Activated T-helper 2 cell treated with anti-CD3 and anti-CD28 coated beads, Interferon-gamma antibody, Interleukin-2, Interleukin-4, amounts not matched to agents 10 μg/mL and 5 μg/mL and 100 μg/mL, durations not matched to agents 14 hours and 24 hours and 36 hours (primary cell): ENCODE measurements at places on chromosomes 3 and 15. TPM values are rescaled to one million over a fixed set of nuclear protein-coding genes. Genes with fewer than 3 reads are reported as not detected.

DNA sequence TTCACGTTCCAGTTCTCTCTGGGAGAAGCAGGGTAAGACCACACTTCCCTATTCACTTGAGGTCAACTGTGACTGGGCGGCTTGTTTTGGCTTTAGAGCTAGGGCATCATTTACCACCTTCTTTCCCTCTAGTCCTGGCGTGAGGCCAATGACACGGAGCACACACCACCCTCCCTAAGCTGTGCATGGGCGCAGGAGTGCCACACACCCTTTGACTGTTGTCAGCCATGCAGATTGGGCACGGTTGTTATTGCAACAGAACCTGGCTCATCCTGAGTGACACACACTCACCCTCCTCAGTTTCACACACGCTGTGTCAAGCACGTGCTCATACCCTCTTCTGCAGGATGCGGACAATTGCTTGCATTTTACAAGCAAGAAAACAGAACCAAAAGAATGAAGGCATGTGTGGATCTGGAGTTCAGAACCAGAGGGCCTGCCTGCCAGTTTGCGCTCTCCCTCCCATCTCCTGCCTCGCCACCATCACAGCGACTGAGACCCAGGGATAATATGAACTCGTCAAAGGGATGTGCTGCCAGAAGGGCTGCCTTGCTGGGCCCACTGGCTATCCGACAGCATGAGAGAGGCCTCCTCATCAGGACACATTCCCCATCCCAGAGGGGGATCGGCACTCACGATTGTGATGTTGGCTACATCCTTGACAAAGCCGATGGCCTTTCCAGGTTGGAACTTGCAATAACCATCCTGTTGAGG is 17.6 kb downstream of the CTSH start:
- no peak overlapping the region for H3K4me3 ChIP-seq
- peaks cover 4% of the 10 kb centered on the region for H3K4me1 ChIP-seq
- H3K27me3 ChIP-seq: no peaks in the 10 kb centered on the region
- no peak for DNase-seq

DNA sequence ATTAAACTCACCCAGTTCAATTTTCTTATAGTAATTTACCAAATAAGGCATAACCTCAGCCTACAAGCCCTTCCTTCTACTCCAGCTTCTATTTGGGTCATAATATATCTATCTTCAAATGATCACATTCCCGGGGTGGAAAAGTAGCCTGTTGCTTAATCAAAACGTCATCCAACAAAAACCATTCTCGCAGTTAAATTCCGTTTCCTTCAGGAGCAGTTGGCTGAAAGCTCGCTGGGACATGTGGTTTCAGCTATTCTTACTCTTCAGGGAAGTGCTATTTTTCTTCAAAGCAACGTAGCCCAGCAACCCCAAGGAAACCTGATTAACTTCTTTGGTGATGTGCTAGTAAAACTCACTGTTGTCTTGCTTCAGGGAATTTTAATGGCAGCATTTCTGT is 59.6 kb downstream of the MAGI1 start:
- no peak overlapping the region for H3K27ac ChIP-seq
- no peaks in the 10 kb centered on the region for H3K36me3 ChIP-seq
- no peak overlapping the region for H3K4me3 ChIP-seq
- no peak for DNase-seq
- H3K4me1 ChIP-seq: no peaks in the 10 kb centered on the region

ATP8B4 gene
- total RNA-seq: 69.7 and 75.3 TPM in 2 replicates

DNA sequence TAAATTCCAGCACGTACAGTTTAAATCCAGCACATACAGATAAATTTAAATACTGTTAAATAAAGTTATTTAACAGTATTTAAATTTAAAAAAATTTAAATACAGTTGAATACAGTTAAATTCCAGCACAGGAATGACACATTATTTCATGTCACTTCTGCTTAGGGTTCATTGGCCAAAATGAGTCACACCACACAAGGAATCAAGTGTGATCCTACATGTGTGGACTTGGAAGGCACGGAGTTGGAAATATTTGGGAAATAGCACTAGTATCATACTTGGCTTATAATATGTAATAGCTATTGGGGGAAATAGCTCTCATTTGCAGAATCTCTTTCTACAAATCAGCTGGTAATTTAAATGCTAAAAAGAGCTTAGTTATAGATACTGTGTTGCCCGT is 10.6 kb downstream of the RAB7A start:
- peaks cover 61% of the 10 kb centered on the region for H3K36me3 ChIP-seq
- H3K4me1 ChIP-seq: peaks cover 34% of the 10 kb centered on the region
- no peak overlapping the region for H3K27ac ChIP-seq
- no peak overlapping the region for H3K4me3 ChIP-seq
- no peaks in the 10 kb centered on the region for H3K27me3 ChIP-seq

GRCh38 chr3:144112036-144112435 is 140.4 kb downstream of the DIPK2A start:
- H3K4me3 ChIP-seq: no peak overlapping the region
- H3K4me1 ChIP-seq: no peaks in the 10 kb centered on the region
- H3K27ac ChIP-seq: no peak overlapping the region
- no peaks in the 10 kb centered on the region for H3K36me3 ChIP-seq
- H3K27me3 ChIP-seq: peaks cover 4% of the 10 kb centered on the region

- H3K4me3 ChIP-seq: no peak overlapping the region
- no peaks in the 10 kb centered on the region for H3K36me3 ChIP-seq
- no peak overlapping the region for H3K27ac ChIP-seq
- H3K27me3 ChIP-seq: no peaks in the 10 kb centered on the region
- DNase-seq: no peak
- H3K4me1 ChIP-seq: peaks cover 34% of the 10 kb centered on the region
Measured at GRCh38 chr3:191340966-191341365, 10.6 kb upstream of the UTS2B start.

DNA sequence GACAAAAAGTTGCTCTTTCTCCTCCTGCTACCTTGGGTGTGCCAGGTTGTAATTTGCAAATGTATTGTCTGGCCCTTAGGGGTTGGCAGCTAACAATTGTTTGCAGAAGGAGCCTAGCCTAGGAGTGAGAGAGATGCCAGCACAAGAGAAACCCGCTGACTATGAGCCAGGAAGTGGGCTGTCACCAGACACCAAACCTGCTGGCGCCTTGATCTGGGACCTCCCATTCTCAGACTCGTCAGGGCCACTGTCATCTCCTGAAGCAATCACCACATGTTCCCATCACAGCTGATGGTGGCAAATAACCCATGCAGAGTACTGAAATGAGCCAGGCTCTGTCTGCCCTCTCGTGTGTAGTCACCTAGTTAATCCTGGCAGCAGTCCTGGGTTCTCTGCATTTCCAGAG is 406.4 kb upstream of the NPAP1 start:
- no peaks in the 10 kb centered on the region for H3K36me3 ChIP-seq
- no peak for DNase-seq
- no peaks in the 10 kb centered on the region for H3K4me1 ChIP-seq
- H3K27ac ChIP-seq: no peak overlapping the region

DNA sequence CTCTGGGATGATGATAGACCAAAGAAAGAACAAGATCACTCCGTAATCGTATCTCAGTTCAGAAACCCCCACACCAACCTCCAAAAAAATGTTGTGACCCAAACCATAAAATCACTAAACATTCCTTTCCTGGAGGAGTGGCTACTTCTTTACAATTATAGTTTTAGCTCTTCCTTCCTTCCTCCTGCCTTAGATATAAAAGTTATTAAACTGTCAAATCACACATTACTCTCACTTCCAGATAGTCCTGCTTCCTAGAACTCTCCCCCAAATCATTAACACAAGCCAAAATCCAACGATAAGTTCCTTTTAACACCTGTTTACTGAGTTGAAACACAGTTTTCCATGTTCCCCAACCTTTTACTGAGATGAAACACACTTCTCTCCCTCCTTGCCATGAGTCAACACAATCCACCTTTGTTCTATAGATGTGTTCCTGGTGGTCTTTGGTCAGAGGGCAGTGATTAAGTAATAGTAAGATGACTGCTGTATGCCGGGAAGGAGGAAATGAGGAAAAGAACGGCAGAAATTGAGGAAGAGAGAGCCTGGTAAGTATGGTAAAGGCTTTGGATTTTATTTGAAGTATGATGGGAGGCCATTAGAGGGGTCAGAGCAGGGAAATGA is 8.3 kb upstream of the CRYGS start:
- H3K27me3 ChIP-seq: no peaks in the 10 kb centered on the region
- H3K36me3 ChIP-seq: peaks cover 41% of the 10 kb centered on the region
- H3K4me1 ChIP-seq: peaks cover under 1% of the 10 kb centered on the region
- H3K27ac ChIP-seq: no peak overlapping the region
- H3K4me3 ChIP-seq: no peak overlapping the region
- DNase-seq: no peak
